ENCODE measurements at places on chromosomes 16 and 17. TPM values are rescaled to one million over a fixed set of nuclear protein-coding genes. Genes with fewer than 3 reads are reported as not detected.

SLC35G6 gene
- total RNA-seq: not detected

CCL18 gene
- not detected for total RNA-seq

CD7 gene
- not detected for total RNA-seq

CDT1 gene
- total RNA-seq: 29.3 TPM

TAT gene
- not detected for total RNA-seq

KRTAP4-3 gene
- not detected for total RNA-seq

DNA sequence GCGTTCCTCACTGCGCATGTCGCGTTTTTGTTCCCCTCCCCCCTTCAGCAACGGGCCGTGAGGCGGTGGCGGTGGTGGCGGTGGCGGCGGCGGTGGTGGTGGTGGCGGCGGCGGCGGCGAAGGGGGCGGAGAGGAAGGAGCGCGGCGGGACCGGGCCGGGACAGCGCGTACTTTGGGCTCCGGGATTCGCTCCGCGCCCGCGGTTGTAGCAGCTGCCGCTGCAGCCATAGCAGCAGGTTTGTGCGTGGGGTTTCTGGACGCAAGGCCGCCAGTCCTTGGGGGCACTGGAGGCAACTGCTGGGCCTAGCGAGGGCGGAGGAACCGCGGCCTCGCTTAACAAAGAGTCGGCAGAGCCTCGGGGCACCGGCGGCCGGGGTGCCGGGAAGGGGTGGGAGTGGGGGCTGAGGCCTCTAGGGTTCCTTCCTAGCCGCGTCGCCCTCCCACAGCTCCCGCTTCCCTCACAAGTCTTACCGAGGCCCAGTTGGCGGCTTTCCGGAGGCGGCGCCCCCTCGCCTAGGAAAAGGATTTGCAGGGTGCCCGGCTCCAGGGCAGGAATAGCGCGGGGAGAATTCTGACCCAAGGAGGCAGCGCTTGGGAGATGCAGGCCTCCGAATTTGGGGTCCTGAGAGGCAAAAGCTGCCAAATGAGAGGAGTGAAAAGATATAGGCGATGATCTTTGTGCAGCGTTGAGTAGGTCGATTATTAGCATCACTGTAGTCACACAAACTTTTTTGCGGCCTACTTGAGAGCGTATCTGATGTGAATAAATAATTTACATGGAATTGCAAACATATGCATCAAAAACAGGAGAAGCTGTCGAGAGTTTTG is at the start of gene DDX42:
DDX42 (plus strand) TSS at position 30 of the 828 bp plus-strand sequence. CDS start 12,880 bp downstream, outside the sequence.
- DNase-seq: peak; percentile 25

GRCh38 chr17:27985736-27986399 is 56.6 kb upstream of the NLK start:
- no peak for DNase-seq

- no peak for DNase-seq
Measured at GRCh38 chr17:21602176-21602575, 90.1 kb upstream of the KCNJ18 start.

- no peak for DNase-seq
Measured at GRCh38 chr17:9844153-9844552, 18.4 kb downstream of the GLP2R start.

GRCh38 chr16:22751685-22752084 is 62.3 kb upstream of the HS3ST2 start:
- DNase-seq: no peak

GRCh38 chr17:57210224-57210553 is 46.1 kb upstream of the MSI2 start:
- DNase-seq: peak; percentile 18

DNA sequence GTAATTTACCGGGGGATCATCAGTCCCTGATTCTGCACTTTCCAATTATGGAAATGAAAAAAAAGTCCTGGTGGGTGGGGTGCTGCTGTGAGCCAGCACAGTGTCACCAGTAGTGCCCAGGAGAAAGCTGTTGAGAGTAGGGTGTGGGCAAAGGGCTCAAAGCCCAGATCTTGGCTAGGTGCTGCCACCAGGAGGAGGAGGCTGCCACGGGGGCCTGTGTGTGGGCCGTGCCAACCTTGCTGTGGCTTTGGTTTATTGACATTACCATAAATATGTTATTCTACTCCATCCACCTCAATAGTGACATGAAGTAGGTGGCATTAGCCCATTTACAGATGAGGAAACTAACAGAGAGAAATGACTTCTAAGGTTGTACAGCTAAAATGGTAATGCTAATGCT is 6.7 kb upstream of the PRPSAP2 start:
- DNase-seq: no peak

GRCh38 chr17:75316253-75316652 is 27.0 kb upstream of the SLC25A19 start:
- no peak for DNase-seq

DNA sequence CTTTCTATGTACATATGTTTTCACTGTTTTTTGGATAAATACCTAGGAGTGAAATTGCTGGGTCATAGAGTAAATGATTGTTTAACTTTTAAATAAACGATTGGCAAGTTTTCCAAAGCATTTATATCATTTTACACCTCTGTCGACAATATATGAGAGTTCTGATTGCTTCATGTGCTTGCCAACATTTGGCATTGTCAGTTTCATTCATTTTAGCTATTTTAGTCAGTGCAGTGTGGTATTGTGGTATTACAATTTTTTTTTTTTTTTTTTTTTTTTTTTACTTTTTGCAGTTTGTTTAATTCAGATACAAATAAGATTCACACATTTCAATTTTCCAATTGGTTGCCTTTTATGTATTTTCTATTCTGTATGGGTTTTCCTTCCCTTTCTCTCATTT is 26.0 kb downstream of the TADA2A start:
- DNase-seq: no peak

- DNase-seq: peak; percentile 36
Measured at GRCh38 chr17:34820922-34821321, 140.3 kb downstream of the CCT6B start.

DNA sequence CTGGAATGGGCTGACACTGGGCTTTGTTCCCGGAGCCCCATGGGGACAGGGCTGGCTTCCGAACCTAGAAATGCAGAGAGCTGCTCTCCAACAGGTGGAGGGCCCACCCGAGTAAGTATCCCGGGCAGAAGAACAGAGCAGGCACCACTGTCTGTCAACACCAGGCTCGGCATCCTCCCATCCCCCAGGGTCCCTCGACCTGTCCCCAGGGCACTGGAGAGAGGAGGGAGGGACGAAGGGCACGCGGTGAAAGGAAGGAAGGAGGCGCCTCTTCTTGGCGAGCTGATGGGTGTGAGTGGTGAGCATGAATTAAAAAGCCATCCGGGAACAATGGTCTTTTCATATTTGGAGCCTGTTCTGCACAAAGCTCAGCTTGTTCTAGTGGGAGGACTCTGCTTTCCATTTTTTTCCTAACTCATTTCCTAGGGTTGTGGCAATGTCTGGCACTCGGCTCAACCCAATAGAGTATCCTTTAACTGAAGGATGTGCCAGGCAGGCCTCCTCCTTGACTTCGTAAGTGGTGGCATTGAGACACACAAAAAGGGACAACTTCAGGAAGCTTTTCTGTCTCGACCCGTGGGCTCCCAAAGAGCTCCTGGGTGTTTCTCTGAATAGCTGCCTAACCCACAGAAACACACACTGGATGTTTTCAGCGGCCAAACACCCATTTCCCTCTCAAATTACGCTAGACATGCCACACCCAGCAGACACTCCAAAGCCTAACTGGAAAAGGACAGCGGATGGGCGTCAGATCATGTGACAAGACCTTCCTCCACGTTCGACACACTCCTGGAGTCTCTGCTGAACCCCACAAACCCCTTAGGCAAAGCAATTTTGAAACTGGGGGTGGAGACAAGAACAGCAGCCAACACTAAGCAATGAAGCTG is 47.7 kb downstream of the ZFHX3 start:
- no peak for DNase-seq

- peak; percentile 46 for DNase-seq
Measured at GRCh38 chr16:69223882-69224281, 36.9 kb downstream of the SNTB2 start.

DNA sequence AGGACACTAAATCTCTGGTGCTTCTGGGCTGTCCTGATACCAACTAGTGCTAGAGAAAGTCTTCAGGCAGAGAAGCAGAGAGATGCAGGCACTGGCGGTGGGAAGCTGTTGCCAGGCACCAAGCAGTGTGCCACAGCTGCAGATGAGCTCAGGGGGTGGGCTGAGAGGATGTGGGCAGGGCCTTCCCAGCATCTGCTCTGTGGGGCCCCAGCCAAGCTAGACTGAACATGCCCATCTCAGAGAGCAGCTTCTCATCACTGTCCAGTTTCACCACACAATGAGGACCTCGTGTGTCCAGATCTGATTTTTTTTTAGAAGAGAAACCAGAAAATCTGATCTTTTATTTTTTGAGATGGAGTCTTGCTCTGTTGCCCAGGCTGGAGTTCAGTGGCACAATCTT is 17.1 kb downstream of the PSKH1 start:
- DNase-seq: no peak

DNA sequence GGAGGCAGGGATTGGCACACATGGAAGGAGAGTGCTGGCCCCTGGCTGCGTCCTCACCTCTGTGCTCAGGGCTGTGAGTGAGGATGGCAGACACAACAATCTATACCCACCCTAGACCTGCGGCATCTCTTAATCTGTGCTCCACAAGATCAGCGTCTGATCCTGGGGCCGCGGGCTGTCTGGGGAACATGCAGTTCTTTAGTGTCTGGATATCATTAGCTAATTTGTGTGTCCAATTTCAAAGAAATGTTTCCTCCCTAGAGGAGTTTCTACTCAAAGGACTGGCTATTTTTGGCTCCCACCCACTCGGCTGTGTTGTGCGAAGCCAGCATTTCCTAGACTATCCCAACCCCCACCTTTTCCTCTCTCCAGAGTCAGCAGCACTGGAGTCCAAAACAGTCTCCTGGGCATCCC is 93.8 kb downstream of the GRIN2A start:
- no peak for DNase-seq

- no peak for DNase-seq
Measured at GRCh38 chr17:3104322-3104721, at the start of gene OR1D2. TSS of gene OR1D2 (minus strand) at chr17:3104422. CDS start at chr17:3092996, 11,426 bp downstream.

DNA sequence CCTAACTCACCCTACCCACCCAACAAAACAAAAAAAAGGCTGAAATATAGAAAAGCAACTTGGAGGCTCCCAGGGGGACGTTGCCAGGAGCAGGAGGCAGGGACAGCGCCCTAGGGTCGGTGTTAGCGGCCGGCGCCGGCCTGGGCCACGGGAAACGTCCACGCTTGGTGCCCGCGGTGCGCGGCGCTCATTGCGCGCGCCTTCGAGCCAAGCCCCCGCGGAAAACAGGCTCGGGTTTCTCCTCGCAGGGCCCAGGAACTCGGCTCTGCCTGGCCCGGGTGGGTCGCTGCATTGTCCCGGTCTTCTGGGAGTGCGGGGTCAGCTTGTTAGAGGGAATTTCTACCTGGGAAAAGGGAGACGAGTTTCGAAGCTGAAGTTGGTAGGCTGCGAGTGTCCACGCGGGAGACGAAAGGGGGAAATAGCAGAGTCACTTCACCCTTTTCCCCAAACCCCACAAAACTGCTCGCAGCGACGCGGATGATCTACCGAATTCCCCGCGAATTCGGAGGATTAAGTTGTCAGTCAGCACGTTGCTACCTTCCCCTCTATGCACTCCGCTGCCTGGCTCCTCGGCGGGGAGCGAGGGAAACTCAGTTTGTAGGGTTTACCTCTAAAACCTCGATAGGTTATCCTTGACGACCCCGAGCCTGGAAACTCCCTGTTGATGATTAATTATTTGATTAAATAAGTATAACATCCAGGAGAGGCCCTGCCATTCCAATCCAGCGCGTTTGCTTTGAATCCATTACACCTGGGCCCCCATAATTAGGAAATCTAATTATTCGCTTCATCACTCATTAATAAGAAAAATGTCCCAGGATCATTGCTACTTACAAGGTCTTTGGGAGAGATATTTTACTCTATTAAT is 751 bp upstream of the FOXC2 start:
- DNase-seq: no peak

GRCh38 chr16:79770244-79771064 is 169.9 kb upstream of the MAF start:
- peak; percentile 71 for DNase-seq

DNA sequence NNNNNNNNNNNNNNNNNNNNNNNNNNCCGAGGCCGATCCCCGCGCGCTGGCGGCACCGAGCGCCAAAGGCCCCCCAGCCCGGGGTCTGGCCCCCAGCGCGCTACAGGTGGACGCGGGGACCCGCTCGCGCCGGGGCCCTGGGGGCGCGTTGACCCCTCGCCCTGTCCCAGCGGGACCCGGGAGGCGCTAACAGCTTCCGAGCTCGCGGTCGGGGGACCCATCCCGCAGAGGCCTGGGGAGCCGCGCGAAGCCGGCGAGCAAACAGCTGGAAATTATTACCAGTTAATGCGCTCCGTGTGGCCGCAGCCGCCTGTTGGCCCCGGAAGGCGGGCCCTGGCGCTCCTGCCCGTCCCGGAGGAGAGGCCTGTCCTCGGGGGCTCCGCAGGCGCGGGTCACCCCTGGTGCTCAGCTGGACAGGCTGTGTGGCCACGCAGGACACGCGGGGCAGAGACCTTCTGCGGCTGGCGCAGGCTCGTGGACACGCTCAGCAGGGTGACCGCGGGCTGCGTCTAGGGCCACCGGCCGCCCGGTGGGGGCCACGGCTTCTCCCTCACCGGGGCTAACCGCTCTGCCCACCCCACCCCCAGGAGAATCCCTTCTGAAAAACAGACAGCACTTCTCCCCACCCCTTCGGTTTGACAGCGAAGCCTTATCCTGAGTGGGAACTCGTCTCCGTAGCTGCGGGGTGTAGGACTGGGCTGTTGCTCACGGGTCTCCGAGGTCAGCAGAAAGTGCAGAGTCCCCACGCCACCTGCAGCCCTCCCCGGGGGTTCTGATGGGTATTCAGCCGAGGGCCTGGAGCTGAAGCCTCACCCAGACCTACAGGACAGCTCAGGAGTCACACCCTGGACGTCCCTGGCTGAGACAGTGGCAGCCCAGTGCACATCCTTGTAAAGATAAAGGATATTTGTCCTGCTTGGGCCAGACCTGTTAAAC is 138.7 kb upstream of the RPH3AL start:
- DNase-seq: no peak

DNA sequence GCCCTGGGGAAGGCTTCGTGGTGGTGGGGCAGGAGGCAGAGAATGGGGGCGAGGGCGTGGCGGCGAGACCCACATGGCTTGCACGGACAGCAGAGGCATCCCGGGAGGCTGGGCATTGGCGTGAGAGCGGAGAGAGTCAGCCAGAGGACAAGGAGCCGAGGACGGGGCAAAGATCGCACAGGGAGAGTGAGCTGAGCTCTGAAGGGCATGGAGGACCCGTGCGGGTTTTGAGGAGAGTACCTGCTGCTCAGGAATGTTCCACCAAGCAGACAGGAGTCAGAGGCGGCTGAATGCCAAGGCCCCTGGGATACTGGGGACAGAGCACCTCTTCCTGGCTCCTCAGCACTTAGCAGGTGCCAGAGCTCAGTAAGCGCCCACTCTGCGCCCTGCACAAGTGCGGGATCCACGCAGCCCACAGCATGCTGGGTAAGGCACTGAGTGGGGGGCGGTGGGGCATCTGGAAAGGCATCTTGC is 47.8 kb downstream of the ARHGAP27 start:
- DNase-seq: no peak

GRCh38 chr17:79412886-79413390 is 197.9 kb downstream of the RBFOX3 start:
- DNase-seq: no peak

- no peak for DNase-seq
Measured at GRCh38 chr17:77666881-77667395, 291.6 kb upstream of the TNRC6C start.

- no peak for DNase-seq
Measured at GRCh38 chr17:2396192-2396567, 4.7 kb downstream of the MNT start.

All from A172 (cell line).